ENCODE measurements at places on chromosomes 3 and 15.
A peak's percentile ranks its signal among the peaks of the same experiment; 100 is the strongest.

- no peak for DNase-seq
Measured at GRCh38 chr15:58535894-58536293, 104.1 kb downstream of the LIPC start.

DNA sequence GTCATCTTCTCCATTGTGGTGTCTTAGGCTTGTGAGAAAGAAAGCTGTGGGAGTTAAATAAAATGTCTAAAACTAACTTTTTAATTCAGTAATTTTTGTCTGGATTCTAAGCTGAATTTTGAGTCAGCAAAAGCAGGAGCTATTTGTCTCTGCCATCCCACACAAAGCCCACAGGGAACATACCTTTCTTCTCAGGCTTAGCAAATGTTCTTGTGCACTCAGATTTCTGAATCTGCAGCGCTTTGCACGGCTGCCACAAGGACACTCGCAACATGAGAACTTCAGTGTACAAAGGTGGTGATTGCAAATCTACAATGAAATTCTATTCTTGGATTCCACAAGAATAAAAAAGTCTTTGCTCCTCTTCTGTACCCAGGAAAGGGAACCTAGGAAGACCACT is 88.2 kb upstream of the RNF7 start:
- no peak for DNase-seq

DNA sequence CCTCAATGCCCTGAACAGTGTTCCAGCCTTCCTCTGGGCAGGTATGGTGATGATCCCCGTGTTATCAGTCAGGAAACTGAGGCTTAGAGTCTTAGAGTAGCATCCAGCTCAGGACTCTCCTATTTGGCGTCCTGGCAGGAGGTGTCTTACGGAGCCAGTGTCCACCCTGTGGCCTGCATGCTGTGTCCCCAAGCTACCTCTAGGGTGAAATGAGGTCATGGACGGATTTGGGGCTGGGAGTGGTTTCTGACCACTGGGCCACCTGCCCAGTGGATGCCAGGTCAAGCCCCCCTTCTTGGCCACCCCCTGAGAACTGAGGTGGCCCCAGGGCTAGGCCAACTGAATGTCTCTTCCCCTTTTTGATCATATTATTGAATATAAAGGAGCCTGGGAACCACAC is 27.2 kb upstream of the SLC6A6 start:
- DNase-seq: no peak

DNA sequence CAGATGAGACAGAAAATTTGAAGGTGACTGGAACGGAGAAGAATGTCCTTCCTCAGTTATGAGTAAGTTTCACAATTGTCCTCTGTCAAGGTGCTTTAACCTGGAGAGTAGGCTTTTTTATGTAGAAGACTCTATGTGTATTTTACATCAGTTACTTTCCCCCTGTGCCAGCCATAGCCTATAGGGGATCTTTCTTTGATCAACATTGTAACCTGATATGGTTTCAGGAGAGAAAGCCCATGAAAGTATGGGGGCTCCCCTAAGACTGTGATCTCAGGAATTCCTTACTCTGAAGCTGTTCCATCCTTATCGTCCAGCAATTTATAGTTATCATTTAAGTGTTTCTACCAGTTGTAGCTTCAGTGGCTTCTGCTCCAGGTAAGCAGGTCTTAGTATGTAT is 1076.3 kb upstream of the EPHA6 start:
- no peak for DNase-seq

- no peak for DNase-seq
Measured at GRCh38 chr3:132435911-132436425, 18.7 kb downstream of the DNAJC13 start.

DNA sequence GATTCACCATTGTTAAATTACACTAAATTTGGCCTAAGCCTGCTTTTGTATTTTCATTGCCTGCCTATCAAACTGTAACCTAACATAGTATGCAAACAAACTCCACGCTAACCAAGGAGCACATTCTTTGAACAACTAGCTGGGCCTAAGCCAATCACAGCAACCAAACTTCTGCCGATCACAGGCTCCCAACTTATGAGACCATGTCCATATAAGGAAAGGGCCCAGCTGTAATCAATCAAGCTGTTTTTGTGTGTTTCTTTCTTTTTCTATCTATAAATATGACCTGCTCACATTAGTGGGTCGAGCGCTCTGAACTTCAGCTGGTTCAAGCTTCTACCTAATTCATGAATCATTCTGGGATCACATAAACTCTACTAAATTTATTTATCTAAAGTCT is 473.6 kb downstream of the SI start:
- no peak for DNase-seq

DNA sequence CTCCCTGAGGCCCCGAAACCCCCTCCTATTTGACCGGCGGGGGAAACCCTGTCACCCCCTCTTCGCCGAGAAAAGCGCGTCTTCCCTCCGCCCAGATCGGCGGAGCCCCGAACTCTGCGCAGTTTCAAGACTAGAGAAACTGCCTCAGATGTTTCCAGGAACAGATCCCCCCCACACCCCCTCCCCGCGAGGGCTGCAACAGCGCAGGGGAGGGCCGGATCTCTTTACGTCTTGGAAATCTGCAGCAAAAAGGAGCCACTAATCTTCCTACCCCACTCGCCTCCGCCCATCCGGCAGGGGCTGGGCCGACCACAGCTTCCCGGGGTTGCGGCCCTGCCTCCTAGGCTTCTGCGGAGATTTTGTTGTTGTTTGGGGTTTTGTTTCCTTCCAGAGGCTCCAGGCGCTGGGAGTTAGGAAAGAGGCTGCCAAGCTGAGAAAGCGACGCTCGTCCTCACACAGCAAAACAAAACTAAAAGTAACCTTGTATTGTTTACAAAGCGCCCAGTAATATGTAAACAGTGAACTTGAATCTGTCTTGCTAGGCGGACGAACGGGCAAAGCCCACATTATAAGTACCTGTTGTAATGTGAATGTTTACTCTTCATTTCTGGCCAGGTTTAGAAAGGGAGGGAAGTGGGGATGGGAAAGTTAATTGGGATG is 2.2 kb downstream of the FOXB1 start:
- DNase-seq: peak; percentile 25

- no peak for DNase-seq
Measured at GRCh38 chr15:97598353-97598798, 362.1 kb upstream of the ARRDC4 start.

DNA sequence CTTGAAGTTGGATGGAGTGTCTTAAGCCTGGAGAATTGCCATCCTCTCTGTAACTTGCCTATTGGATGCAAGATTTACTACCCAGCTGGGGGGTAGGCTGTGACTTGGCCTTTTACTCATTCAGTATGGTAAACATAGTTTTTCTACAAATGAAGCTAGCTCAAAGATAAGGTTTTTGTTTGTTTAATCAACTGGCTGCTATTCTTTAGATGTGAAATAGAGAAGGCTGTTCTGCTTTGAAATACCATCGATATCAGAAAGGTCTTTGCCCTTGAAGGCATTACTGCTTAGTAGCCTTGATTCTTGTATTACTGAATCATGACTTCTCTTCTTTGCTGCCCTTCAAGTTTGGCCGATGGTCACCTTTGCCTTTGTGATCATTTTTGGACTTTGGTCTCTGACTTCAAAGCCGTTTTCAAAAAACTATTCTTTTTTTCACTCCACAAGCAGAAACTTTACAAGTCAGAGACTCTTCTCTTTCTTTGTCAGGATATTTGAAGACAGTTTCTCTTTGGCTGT is 83.1 kb downstream of the GAP43 start:
- DNase-seq: no peak

DNA sequence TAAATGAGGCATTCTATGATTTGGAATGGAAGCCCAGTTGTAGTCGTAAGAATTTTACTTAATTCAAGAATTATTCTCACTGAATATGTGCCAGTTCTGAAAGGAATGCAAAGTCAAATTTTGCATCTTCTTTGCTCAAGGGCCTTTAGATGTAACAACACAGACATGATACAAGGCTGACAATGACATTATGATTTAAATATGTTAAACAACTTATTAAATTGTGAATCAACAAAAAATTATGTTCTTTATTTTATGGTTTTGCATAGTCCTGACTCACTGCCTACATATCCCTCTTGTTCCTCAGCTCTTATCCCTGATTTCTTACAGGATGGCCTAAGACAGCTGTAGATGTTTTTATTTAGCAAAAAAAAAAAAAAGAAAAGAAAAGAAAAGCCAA is 170.9 kb upstream of the NR2E3 start:
- DNase-seq: no peak

- peak; percentile 62 for DNase-seq
Measured at GRCh38 chr3:129794311-129795185, 99.0 kb downstream of the TMCC1 start.

- DNase-seq: no peak
Measured at GRCh38 chr15:84947947-84948830, 33.5 kb upstream of the PDE8A start.

GRCh38 chr3:187743195-187744141 is 1.8 kb downstream of the BCL6 start:
- peak; percentile 35 for DNase-seq

DNA sequence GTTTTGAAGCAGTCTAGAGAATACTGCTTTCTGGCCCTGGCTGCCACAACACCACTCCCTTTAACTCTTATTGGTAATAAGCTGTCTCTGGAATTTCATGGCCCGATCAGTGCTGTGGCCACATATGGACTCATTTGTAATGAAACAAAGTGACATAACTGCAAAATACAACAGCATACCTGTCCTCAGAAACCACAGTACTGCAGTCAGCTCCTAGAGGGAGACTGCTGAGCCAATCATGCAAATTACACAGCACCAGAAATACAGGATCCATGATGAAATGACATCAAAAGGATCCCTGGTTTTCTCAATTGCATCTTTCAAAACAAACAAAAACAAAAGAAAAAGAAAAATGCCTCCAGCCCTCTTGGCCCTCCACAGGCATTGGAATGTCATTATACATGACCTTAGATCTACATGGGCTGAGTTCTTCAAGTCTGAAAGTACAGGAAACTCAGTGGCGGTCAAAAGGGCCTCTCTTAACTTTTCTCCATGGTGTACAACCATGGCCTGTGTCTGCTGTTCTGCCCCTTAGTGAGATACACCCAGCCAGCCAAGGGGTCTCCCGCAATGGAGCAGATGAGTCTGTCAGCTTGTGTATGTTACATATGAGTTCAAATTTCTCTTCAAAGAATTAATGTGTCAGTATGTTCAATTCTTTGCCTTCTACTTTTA is 24.9 kb upstream of the KBTBD12 start:
- DNase-seq: no peak

- DNase-seq: no peak
Measured at GRCh38 chr3:14837878-14838258, 19.1 kb downstream of the FGD5 start.

All from progenitor cell of endocrine pancreas (in vitro differentiated cells).